Astrocyte of the cerebellum (primary cell): ENCODE measurements at places on chromosomes 1 and 21.

DNA sequence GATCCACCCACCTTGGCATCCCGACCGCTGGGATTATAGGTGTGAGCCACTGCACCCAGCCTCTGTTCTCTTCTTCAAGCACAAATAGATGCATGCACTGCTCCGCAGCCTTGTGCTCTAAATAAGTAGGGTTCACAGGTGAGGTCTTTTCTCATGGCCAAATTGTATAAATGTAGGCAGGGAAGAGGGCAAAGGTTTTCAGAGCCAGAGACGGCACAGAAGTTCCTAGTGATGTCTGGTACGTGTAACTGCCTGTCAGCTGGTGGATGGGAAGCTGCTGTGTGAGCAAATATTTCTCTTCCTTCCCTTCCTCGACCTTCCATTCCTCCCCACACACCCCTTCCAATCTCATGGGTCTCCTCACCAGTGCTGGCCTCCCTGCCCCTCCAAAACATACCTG lies 70.8 kb upstream of the FAM20B start:
- DNase-seq = no peak

- no peak for DNase-seq
These were observed 30.2 kb downstream of the LPAR3 start for GRCh38 chr1:84862810-84863251.

DNA sequence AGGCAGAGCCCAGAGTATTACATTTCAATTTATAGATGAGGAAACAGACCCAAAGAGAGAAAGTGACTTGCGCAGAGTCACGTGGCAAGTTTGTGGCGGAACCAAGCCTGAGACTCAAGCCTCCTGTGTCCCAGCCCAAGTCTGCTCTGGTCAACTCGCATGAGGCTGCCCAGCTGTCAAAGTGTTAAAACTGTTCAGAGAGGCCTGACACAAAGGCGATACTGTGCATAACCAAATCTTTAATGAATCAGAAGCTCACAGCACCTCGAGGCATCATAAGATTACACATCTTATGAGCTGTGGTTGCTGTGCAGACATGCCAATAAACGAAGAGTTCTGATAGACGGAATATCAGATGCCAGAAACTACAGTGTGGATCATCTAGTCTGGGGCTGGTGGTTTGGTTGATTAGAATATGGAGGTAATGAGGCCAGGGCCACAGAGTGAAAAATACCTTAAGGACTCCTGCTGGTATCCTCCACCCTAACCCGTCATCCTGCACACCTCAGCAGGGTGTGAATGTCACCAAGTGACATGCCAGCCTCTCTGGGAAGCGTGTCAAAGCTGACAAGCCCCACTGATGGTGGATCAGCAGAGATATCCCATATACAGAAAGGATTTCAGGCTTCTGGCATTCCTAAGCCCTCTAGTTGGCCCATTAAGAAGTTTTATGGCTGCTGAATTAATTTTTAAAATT lies 42.2 kb downstream of the TNNT2 start:
- DNase-seq = no peak

DNA sequence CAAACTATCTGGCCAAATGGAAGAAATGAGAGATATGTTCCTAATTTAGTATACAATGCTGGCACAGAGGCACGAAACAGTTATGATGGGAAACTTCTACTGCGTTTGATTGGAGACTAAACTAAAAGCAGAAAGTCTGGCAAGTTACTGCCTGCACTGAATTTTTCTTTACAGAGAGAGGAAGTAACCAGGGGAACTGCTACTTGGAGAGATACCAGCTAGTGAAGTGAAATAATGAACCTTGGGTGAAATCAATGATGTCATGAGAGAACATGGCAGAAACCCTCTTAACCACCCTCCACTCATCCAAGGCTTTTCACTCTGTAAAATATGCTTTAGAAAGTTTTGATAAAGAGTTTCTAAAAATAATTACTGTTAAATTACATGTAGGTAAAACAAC lies 29.3 kb downstream of the NIBAN1 start:
- DNase-seq = no peak

- no peak for DNase-seq
These were observed 24.3 kb upstream of the PLEKHG5 start for GRCh38 chr1:6515771-6516170.

- no peak for DNase-seq
These were observed 498.1 kb downstream of the LMO4 start for GRCh38 chr1:87826681-87827251.

- no peak for DNase-seq
These were observed 96.3 kb downstream of the SETD4 start for GRCh38 chr21:35963920-35964451.
